ENCODE measurements at places on chromosomes 7 and 10. TPM values are rescaled to one million over a fixed set of nuclear protein-coding genes. Genes with fewer than 3 reads are reported as not detected.

GRCh38 chr10:106857728-106858127 lies 306.8 kb downstream of the SORCS1 start:
- no peak for DNase-seq

GRCh38 chr10:92839191-92840085 lies 8.9 kb upstream of the EXOC6 start:
- no peak for DNase-seq

DNA sequence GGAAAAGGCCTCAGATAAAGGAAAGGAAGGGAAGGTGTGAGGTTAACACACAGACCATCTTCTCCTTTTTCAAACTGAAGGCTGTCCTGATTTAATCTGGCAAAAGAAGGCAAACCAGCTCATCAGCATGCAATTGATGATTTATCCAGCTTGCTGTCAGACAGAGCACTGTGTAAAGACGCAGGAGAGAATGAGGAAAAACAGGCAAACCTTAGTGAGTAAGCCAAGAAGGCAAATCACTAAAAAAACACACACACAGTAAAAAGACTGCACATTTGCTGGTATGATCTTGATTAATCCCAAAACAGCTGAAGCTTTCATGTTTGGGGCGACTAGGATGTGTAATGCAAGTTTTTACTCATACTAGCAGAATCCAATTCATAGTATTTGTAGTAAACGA lies 65.8 kb upstream of the SKAP2 start:
- peak; percentile 52 for DNase-seq

DNA sequence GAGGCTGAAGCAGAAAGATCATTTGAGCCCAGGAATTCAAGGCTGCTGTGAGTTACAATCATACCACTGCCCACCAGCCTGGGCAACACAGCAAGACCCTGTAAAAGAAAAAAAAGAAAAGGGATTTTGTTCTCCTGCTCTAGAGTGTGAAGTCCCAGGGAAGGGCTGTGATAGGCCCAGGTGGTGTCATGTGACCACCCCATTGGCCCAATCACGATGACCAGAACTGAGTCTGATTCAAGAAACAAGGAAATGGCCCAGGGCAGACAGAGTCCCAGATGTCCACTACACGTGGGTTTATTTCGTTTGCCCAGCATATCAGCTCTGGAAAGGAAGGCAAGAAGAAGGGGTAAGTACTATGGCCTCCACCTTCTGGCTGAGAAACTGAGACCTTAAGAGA lies 81.3 kb upstream of the CUX1 start:
- DNase-seq: no peak

DNA sequence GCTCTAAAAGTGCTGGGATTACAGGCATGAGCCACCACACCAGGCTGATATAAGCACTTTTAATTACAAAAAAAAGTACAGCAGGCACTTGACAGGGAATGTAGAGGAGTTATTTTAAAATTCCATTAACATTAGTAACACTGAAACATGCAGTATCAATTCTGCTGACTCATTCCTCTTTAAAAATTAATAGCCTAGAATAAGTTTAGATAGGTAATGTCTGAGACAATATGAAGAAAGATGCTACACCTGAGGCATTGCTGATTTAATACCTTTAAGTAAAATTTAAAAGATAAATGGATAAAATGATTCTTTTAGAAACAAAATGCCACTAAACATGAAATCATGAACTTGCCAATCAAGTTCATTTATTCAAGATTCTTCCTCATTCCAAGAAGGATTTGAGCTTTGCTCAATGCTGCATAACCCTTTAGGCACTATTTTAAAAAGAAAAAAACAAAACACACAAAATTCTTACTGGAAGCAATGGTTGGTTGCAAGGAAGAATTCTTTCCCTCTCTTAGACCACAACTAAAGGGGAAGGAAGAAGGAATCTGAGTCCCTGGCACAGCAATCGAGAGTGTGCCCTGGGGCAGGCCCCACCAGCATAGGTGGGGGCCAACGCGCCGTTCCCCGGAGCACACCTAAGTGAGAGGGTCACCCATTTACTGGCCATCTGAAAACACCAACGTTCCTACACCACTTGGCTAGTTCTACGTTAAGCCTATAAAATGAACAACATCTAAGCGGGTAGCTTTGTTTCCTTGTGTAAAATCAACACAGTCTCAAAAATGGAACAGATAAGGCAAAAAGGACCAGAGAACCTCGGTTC lies 26.6 kb downstream of the ESYT2 start:
- peak; percentile 36 for DNase-seq

GRCh38 chr10:71333129-71333887 lies 14.2 kb downstream of the SLC29A3 start:
- DNase-seq: peak; percentile 85

GRCh38 chr7:830069-830468 lies 2.2 kb upstream of the SUN1 start:
- DNase-seq: no peak

DNA sequence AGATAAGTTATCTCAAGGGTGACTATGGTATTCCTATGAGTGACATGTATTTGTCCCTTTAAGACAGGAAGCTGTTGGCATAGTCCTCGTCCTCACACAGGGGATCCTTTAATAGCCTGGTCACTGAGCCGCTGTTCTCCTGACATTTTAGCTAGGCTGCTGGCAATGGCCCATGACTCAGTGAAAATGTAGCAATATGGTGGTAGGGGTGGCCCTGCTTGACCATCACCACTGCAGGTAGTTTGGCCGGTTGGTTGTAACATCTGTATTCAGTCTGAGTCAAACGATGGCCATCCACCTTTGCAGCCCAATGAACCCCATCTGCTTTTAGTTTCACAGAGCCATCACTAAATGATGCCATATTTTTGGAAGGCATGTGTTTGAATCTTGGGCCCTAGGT lies 110.1 kb upstream of the RAB18 start:
- DNase-seq: no peak

DNA sequence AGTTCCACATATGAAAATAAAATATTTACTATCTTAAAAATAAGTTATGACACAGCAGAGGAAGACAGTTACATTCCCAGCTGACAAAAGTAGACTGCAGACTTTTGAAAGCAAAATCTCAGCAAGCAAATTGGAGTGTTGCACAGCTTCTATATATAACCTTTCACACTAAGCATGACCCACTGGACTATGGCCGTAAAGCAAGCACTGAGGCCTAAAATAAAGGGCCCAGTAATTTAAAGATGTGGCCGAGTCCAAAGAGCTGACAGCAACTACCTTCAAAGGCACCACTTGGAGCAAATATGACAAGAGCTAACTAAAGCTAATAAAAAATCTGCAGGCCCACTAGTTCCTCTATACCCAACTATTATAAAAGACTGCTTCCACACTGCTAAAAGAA lies 6.5 kb downstream of the GDI2 start:
- DNase-seq: no peak

The TMEM176A gene
- polyA plus RNA-seq: not detected

The PDK4 gene
- polyA plus RNA-seq: not detected

The KMT2C gene
- polyA plus RNA-seq: 7.2 TPM

The PNLIPRP2 gene
- not detected for polyA plus RNA-seq

The AGR2 gene
- 8.7 TPM for polyA plus RNA-seq

The FBXO24 gene
- 0.44 TPM for polyA plus RNA-seq
